ENCODE measurements at places on chromosomes 2 and 18.

GRCh38 chr18:48828691-48829442, 121.9 kb downstream of the SMAD7 start:
- no peak for DNase-seq

GRCh38 chr2:98026292-98026691, 30.5 kb upstream of the TMEM131 start:
- no peak for DNase-seq

DNA sequence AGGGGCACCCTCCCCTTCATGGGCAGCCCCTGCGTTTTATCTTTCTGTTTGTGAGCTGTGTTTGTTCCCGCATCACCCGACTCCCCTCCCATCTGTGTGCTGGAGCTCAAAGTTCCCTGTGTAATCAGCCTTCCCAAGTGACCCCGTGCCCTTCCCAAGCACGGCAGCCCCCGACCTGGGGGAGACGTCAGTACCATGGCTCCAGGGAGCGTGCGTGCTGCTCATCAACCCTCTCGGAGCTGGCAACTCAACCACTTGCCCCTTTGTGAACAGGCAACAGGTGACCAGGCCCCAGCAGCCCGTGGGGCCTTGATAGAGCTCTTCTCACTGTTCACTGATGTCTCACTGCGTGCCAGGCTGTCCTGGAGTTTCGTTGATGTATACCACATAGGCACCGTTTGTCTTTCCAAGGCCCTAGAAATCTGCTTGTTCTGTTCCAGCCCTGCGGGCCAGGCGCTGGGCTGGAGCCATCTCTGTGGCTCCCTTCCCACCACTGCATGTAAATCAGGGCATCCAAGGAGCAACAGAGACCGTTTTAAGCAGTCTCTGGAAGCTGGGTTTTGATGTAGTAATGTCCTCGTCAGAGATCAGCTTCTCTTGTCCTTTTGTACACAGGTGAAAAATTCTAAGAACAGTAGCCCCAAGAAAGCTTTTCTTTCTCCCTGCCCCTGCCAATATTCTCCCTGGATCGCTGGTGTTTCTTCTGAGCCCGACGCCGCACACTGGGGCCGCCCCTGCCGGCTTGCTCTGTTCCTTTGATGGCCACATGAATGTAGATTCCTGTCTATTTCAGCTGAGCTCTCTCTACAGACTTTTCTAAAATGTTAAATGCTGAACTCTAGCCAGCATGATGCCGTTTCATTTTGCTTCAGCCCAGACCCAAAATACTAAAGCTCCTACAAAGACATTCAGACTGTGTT, 107.0 kb upstream of the PTPRM start:
- no peak for DNase-seq

DNA sequence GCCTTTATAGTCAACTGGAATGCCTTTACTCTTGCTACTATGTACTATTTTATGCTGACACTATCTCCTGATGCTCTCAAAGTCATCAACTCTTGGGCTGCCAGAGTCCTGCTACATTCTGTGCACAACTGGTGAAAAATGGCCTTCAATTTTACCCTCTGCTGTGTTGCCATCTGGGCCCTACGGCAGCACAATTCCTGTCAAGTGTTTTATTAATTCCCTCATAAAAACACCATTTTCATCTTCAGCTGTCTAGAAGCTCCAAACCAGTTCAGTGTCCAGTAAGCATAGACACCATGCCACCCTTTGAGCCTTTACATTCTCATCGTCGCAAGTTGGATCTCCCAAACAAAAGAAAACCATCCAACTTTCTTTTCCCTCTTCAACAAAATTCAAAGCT, 26.5 kb downstream of the CALCRL start:
- DNase-seq = no peak

DNA sequence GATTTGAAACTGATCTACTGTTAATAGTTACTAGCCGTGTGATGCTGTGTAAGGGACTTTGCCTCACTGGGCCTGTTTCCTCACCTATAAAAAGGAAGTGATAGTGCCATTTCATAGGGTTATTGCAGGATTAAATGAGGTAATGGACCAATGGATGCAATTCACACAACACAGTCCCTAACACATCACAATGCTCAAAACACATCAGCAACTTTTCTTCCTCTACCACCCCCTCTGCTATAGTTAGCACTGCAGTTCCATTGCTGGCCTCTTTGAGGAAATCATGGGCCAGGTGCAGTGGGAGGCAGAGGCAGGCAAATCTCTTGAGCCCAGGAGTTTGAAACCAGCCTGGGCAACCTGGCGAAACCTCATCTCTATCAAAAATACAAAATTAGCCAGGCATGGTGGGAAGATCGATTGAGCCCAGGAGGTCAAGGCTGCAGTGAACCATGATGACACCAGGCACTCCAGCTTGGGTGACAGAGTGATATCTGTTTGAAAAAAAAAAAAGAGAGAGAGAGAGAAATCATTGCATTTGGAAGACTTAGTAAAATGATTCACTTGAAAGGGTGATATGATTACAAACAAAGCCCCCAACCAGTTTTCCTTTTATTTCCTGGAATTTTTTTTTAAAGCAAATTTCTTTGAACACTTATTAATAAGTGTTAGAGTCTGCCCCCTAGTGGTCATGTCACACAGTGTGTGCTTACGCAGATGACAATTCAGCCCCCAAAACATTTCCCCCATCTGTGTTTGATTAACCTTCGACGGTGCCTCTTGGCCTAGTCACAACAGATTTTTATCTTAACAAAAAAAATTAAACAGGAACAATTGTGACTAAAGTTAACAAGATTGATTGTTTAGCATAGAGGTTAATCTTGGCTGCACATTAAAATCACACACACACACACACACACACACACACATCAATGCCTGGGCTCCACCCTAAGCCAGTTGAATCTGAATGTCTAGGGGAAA, 88.6 kb upstream of the BCL11A start:
- peak; percentile 10 for DNase-seq

- no peak for DNase-seq
Observed at GRCh38 chr2:152508446-152508845, 173.5 kb downstream of the FMNL2 start.

DNA sequence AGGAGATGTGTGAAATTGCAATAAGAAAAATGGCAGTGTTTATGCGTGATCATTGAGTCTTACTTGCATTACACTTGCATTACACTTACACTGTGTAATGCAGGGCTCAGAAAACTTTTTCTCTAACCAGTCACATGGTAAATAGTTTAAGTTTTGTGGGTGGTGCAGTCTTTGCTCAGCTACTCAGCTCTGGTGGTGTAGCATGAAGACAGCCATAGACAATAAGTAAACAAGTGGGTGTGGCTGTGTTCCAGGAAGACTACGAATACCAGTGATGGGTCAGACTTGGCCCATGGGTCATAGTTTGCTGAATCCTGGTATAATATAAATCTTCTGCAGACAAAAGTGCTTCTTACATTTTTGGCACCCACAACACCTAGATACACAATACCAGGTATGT, 115.6 kb upstream of the CYP1B1 start:
- DNase-seq = no peak

DNA sequence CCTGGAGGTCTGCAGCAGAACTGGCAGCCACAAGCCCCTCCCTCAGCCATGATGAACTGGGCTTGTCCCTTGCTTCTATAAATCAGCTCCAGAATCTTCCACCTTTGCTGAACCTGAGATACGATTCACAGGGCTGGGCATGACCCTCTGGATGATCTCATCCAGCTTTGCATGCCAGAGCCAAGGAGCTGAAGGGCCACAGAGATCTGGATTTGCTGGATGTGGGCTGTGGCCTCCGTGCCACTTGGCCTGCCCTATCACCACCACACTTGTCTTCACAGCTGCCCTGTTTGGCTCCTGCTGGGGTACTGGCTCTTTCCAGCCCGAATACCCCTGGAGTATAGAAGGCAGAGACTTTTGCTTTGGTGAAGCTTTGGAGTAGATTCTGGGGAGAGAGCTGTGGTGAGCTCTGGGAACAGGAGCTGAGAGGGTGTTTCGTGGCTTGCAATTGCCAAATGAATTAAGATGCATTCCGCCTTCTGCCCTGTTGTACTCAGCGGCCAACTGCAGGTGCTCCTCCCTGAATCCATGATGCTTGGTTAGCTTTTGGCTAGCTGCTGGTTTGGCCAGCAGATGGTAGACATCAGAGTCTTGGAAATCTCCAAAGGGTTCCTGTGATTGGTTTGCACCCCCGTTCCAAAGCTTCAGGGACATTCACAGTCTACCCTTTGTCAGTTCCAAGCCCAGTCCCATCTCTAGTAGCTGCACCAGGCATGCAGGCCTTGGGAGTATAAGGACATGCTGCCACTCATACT, 30.9 kb upstream of the GIGYF2 start:
- DNase-seq = no peak

- no peak for DNase-seq
Observed at GRCh38 chr2:129201696-129202095, 777.8 kb upstream of the RAB6C start.

GRCh38 chr2:28821295-28821958, 10.8 kb downstream of the SPDYA start:
- peak; percentile 37 for DNase-seq

DNA sequence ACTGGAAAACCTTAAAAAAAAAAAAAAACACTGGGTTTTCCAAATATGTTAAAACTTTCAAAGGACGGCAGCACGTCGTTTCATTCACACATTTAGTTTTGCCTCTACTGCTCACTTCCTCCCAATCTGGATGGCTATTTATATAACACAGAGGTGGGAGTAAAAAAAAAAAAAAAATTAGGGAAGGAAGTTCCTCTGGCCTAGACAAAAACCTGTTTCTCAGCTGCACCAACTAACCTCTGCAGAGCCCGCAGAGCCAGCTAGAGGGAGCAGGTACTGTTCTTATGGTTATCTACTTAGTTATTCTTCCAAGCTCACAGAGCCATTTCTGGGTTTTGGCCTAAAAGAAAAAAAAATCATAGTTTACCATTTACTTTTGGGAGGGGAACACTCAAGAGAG, 28.1 kb downstream of the SLC1A4 start:
- DNase-seq = no peak

- DNase-seq = no peak
Observed at GRCh38 chr2:37205689-37206341, 9.5 kb downstream of the CEBPZOS start.

DNA sequence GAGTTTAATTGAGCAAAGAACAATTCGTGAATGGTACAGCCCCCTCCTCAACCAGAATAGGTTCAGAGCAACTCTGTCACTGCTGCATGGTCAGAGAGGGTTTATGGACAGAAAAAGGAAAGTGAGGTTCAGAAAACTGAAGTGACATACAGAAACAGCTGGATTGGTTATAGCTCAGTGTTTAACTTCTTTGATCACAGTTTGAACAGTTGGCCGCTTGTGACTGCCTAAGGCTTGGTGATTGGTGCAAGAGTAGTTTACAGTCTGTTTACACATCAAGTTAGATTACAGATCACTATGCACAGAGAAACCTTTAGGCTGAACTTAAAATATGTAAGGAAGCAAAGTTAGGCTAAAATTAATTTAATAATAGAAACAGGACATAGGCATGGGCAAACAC, 459.2 kb downstream of the KCNJ3 start:
- no peak for DNase-seq

GRCh38 chr2:240589375-240589774, 2.8 kb downstream of the CAPN10 start:
- DNase-seq = no peak

DNA sequence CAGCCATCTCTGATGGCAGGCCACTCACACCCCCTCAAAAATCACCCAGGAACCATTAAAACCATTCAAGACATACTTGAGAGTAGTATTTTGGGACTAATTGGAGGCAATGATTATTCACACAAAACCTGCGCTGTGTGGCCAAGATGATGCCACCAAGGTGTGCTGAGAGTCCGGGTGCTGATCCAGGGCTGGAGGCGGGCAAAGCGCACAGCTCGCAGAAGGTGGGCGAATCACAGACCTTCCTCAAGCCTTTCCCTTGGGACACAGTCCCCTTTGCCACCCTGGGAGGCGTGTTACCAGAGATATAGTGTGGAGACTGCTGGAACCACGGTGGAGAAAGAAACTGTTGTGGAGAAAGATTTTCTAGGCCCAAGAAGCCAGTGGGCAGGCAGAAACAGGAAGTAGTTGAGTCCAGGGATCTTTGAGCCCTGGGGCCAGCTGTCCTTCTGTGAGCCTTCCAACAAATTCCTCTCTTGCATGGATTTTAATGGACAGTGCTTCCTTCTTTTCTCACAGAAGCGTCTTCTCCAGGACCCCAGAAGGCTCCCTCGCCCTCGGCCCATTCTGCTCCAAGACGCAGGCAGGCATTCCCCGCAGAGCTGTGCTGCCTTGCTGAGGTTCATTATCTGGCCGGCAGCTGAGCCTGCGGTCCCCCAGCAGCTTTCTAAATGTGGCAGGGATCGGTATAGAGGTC, 8.0 kb downstream of the COPS9 start:
- DNase-seq = no peak

- no peak for DNase-seq
Observed at GRCh38 chr2:236715491-236715961, 145.9 kb downstream of the ACKR3 start.

GRCh38 chr2:216012133-216012829, 1.1 kb downstream of the MREG start:
- DNase-seq = no peak

GRCh38 chr2:43701111-43701510, 24.9 kb upstream of the C1GALT1C1L start:
- no peak for DNase-seq

DNA sequence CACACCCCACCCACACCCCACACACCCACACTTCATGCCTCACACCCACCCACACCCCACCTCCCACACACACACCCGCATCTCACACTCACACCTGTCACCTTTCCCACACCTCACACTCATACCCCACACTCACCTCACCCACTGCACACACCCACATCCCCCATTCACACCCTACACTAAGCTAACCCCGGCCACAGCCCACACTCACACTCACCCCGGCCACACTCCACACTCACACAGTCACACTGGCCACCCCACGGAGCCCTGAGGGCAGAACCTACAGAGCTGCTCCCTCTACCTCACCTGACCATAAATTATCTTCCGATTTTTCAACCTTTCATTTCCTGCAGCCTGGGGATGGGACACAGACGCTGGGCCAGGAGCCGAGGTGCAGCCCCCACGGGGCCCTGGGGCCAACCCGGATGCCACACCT, 241.3 kb downstream of the HDAC4 start:
- no peak for DNase-seq

DNA sequence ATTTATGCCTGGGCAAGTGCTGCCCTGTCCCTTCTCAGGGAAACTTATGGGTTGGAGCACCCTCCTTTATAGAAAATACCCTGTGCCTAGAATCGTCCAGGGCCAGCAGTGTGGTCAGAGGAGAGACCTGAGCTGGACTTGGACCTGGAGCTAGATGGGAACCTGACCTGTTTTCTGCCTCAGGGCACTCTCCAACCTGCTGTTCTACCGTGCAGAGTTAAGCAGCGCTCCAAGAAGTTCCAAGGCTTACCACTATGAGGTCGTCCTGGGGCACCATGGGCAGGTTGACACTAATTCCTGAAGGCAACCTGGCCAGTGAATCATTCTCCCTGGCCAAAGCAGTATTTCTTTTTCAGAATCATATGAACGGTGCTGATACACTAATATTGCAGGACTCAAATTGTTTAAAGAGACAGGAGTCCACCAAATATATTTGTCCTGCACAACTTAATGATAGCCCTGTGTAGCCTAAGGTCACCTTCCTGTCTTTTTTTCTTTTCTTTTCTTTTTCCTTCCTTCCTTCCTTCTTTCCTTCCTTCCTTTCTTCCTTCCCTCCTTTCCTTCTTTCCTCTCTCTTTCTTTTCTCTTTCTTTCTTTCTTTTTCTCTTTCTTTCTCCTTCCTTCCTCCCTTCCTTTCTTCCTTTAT, 455.4 kb upstream of the HNMT start:
- DNase-seq = no peak

- no peak for DNase-seq
Observed at GRCh38 chr2:64533882-64534281, 9.8 kb downstream of the AFTPH start.
